ENCODE measurements at places on chromosomes 6 and 20.

DNA sequence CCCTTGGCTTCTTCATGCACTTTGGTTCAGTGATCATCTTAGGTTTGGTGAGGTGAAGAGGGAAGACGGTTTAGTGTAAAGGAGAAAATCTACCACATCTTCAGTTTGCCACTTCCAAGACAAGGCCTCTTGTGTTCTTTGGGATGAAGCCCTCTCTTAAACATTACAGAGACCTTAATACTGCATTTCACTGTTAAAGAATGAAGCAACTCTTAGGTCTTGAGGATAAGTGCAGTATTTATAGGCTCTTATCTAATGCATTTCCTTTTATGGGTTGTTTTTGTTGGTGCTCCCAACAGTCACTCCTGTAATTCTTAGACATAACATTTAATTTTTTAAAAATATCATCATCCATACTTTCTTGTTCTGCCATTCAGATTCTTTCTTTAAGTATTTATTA lies 139.9 kb upstream of the LAMP5 start:
- no peak for DNase-seq

DNA sequence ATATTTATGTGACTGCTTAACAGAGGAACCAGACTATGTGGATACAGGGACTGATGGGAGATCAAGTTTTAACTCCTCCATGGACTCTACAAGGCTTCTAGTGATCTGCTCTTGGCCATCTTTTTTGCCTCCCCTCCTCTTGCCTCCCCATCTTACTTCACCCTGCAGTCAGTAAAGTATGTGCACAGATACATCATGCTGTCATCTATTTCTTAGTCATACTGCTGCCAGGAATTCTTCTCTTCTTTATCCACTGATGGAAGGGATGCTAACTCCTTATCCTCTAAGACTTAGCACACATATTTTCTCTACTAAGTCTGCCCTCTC lies 27.6 kb upstream of the FAM83C start:
- DNase-seq: peak; percentile 67

GRCh38 chr6:75278474-75279077 lies 6.0 kb downstream of the TMEM30A start:
- peak; percentile 47 for DNase-seq

DNA sequence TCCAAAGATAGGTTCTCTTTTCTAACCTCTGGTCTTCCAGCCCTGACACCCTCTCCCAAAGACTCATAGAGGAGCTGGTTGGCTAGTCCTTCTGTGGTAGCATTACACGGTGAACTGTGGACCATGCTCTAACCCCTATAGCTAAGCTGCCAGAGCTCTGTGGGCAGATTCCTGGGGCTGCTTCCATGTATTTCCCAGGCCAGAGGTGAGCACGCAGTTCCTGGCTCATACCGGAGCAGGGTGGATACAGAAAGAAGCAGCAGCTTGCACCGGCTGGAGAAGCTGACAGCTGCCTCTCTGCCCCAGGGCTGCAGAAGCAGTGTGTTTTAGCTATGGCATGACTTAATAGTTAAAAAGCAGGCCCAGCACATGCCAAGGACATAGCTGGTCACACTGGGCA lies 84.1 kb upstream of the FOXP4 start:
- no peak for DNase-seq

DNA sequence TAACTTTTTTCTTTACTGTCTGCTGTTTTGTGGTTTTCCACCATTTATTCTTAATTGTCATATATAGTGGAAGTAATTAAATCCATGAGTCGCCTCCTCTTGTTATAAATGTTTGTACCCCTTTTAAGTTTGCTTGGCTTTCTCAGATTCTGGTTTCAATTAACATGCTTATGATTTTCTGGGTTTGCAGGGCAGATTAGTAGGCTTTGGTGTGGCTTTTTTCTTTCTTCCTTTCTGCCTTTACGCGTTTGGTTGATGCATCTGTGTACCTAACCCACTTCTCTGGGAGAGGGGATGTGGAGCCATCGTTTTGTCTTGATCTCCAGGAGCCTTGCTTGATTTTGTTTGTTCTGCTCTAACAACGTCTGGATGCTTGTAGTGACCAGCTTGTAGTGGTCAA lies 100.4 kb downstream of the JARID2 start:
- no peak for DNase-seq

DNA sequence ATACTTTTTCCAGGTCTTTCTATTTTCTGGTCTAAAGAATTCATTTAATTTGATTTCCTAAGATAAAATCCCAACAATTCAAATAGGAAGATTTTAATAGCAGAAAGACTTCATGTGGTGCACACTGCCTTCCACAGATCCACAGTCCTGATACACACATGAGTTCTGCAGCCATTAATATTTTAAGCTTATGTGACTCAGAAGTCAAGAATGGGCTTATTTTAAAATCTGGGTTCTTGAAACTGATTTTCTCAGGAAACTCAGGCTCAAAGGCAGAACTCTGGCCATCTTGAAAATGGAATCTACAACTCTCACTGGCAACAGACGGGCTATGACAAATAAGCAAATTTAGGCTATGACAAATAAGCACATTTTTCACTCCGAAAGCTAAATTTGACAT lies 88.2 kb downstream of the COL12A1 start:
- no peak for DNase-seq

GRCh38 chr6:81682235-81682795 lies 70.2 kb downstream of the TENT5A start:
- no peak for DNase-seq

DNA sequence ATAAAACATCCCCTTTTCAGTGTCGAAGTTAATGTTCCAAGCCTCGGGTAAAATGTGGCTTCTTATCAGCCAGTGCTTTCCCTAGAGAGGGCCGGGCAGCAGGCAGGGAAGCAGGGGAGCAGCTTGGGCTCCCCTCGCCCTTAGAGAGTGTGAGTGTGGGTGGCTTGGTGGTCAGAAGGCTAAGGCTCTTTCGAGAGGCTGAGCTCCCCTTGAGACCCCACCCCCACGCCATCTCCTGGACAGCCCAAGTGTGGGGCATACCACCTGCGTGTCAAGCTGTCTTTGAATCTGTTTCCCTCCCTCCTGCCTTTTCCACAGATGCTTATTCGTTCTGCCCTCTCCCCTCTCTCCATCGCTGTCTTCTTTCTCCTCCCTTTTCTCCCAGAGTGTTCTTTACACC lies 95.1 kb upstream of the FOXP4 start:
- no peak for DNase-seq

- peak; percentile 79 for DNase-seq
Observed at GRCh38 chr20:2131366-2131765, 29.7 kb downstream of the STK35 start.

DNA sequence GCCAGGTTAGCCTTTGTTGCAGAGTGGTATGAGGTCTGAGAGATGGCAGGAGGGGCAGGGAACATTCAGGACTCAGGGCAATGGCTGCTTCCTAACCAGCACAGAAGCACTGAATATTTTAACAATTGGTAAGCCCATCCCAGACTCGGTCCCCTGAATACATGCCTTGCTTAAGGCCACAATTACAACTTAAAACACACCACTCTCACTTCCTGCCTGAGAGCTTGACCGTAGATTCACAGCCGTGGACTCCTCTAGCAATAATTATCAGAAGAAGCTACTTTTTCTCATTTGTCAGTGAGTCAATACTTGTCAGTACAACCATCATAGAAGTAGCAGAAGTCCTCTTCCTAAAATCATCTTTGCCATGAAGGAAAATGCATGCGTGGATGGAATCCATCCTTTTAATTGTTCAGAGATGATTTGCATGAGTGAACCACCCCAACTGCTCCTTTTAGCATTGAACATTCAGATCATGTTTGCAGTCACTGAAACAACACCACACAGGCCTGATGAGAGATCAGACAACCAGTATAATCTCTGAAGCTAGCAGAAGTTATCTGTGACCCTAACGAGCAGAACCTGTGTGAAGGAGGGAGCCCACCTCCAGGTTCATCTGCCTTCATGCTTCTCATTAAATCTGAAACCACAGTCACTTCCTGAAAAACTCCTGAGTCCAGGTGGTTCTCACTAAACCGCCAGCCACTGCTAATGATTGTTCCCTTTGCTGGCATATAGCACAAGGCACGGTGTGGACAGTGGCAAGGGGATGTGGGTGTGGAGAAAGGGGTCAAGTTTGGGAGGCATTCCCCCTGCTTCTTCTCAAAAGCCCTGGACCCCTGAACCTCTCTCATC lies 333.9 kb upstream of the CNR1 start:
- no peak for DNase-seq

DNA sequence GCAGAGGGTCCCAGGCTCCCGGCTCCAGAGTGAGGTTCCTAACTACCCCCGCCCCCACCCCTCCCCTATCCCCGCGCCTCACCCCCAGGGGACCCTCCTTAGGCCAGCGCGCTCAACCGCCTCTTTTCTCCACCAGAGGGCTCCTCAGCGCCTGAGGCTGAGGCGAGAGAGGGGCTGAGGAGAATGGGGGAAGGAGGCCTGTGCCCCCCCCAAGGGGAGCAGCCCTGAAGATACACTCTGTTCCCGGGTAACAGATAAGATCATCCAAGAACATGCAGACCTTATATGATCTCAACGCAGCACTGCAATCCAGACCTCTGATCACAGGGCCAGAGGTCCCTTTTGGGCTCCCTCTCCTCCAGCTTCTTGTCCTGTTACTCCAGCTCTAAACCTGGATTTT lies 43.3 kb upstream of the MRPS10 start:
- DNase-seq: peak; percentile 36

DNA sequence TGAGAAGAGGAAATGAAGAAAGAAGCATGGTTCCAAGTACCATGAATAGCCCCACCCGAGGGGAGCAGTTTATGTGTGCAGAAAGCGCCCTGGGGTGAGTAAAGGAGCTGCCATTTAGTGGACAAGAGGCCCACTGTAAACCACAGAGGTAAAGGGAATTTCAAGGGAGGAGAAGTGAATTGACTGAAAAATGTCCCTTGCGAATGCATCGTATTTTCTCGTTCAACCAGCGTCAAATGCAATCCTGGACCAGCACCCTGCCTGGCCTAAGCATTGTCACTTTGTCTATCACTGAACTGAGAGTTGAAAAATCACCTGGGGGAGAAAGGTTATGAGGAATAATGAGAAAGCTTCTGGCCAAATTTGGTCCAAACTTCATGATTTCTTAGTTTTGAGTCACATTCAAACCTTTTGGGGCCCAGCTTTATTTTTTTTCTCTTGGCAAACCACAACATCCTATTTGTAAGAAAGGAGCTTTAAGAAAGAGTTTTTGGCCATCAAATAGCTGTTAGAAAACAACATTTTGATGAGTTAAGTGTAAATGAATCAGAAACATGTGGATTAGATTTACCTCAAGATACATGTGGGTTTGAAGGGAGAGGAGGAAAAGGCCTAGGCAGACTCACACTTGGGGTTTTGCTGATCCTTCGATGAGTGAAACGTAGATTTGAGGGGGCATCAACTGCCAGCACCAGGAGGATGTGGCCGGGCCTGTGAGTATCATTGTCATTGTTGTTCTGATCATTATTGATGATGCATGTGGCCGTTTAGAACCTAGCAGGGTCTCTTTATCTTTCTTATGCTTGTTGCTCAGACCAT lies 214.0 kb downstream of the CLIC5 start:
- DNase-seq: peak; percentile 57

- peak; percentile 32 for DNase-seq
Observed at GRCh38 chr6:48933136-48933535, 529.9 kb downstream of the MMUT start.

DNA sequence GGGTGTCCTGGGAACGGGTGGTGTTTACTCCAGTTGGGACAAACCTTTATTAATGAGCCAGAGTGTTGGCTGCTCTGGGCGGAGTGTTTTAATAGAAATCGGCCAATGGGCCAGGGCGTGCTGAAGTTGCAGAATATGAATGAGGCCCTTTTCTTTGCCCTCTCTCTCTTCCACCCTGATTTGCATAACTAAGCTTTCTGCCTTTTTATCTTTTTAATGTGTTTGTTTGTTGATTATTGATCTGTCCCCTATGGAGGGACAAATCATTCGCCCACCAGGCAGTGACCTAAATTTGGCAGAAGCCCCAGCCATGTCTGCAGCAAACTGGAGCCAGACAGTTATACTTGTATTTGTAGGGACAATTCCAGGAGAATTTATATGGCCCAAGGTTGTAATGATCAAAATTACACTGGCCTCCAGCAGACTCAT lies 420.9 kb downstream of the PREX1 start:
- DNase-seq: no peak

GRCh38 chr6:89118931-89119330 lies 1.1 kb upstream of the SRSF12 start:
- no peak for DNase-seq

DNA sequence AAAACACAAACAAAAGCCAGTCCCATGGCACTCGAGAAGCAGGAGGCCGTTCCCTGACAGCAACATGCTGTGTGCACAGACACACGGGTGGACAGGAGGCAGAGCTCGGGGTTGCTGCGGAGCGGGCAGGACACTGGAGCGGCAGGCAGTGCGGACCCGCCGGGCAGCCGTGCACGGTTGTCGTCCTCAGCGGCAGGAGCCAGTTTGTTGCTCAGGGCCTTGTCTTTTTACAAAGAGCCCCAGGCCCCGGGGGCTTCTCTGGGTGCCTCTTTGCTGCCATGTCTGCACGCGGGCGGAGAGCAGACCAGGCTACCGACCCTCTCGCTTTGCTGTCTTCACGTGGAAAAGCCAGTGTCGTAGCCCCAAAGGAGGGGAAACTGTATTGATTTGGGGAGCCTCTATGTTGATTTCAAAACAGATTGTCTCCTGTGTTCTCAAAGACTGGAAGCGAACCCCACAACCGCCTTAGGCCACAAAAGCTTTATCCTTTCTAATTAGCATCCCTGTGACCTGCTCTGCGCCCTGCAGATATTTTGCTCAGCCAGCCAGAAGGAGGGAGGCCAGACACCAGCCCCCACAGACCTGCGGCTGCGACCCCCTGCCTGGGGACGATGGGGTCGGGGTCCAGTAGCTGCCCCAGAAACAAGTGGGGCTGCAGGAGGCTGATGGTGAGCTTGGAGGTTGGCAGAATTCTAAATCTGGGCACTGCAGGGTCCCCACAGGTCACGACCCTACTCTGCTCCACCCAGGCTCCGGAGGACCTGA lies 50.2 kb downstream of the ERMARD start:
- DNase-seq: no peak

DNA sequence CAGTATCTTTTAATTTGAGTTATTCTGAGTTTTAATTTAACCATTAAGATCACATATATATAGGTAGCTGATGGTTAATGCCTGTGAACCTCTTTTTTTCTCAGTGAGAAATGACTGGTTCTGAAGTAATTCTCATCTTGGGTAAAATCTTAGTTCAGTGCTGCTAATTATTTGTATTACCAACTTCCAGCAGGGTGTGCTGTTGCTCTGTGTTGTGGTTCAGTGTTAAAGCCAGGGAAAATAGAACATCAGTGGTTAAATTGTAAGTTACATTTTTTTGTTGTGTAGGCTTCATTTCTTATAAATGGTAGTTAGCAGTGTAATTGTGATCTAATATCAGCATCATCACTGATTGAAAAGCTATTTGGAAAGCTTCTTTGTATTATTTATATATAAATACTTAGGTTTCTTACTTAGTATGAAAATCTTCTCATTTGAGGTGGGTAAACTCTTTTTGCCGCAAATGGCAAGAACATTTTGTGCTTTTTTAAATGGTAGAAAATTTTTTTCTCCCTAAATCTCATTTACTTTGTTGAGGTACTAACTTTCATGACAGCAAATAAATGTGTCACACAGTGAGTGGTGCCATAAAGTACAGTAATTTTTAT lies 43.7 kb downstream of the CDC5L start:
- peak; percentile 82 for DNase-seq

- no peak for DNase-seq
Observed at GRCh38 chr20:63924241-63924640, 29.3 kb downstream of the DNAJC5 start.

Measured in fibroblast of mammary gland (primary cell).